Fibroblast of skin of back (primary cell): ENCODE measurements at places on chromosomes 11 and 22.

GRCh38 chr11:132803436-132803835, 728.9 kb downstream of the OPCML start:
- DNase-seq = peak; percentile 41

DNA sequence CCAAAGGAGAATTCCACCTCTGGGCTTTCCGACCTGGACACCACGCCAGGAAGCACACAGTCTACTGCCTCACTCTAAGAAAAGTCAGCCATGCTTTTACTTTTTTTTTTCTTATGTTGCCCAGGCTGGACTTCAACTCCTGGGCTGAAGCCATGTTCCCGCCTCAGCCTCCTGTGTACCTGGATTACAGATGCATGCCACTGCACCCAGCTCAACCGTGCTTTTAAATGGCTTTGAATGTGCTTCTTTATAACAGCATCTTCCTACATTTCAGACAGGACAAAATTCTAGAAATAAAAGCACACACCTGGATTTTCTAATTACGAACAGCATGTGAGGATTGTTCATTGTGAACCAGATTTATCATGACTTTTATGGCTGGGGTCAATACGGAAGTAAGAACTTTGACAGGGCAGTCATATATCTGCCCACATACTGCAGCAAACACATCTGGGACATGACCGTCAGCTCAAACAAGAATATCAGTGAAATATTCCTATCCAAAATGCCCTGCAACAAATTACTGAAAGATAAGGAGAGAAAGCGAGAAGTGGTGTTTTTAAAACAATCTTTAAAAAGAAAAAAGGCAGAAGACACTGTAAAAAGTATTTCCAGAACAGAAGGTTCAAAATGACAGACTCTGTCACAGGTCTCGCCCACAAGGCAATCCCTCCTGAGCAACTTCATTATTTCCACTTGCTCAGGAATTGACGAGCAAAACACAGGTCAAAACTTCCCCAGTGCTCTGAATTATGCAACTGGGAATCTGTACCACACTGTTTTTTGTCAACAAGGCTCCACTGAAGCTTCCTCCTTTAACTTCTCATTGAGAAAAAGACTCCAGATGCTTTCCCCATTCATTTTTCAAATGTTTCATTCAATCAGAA, 42.1 kb downstream of the PACSIN2 start:
- no peak for DNase-seq

DNA sequence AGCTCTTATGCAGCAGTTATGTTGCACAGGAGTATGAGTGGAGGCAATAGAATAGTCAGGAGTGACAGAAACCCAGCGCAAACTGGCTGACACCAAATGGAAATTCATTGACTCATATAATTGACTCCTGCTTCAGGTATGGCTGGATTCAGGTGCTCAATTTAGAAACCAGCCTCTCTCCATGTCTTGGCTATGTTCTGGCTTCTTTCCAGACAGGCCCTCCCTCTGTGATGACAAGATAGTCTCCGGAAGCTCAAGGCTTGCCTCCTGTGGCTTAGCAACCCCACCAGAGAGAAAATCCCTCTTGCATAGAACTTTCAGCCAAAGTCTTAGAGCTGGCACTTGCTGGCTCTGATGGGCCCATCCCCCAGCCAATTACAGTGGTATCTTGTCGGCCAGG, 28.1 kb upstream of the MN1 start:
- DNase-seq = no peak

DNA sequence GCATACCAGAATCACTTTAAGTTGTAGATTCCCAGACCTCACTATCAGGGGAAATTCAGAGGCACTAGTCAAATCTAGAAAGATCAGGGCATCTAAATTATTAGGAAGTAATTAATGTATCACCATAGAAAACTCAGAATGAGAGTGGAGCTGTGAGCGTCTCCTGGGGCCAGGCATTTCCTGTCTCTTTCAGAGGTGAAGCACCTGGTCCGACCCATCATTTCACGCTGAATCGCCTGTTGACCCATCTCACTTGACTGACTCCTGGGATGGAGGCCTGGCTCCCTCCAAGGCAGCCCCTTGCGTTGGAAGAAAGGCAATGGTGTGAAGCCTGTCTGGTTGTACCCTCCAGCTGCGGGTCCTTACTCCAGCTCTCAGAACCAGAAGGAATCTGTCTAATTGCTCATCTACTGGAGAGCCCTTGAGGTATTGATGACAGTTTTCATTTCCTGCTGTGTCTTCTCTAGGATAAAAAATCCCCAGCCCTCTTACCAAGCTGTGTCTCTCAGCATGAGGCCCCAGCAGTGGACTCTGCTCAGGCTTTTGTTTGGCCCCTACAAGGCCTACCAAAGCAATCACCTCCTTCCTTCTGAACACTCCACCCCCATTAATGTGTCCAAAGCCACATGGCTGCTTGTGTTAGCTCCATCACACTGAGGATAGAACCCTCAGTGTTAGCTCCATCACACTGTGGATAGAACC, 93.2 kb upstream of the SYT13 start:
- DNase-seq = no peak

- DNase-seq = peak; percentile 39
Observed at GRCh38 chr11:126465573-126466188, 110.2 kb downstream of the ST3GAL4 start.

DNA sequence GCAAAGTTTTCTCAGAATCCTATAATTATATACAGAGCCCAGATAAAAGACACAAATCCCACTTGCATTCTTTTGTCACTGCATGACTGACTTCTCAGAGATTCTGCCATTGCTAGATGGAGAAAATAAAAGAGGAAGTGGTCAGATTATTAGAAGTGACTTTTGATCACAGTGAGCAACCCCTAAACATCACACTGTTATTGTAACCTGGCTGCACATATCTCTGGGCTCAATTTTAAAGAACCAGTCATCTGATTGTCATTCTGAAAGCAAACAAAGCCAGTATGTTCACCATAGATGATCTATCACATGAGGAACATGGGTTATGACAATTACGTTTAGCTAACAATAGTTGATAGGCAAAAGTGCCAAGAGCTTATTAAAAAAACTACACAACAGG, 47.8 kb downstream of the COPB1 start:
- DNase-seq = peak; percentile 65

DNA sequence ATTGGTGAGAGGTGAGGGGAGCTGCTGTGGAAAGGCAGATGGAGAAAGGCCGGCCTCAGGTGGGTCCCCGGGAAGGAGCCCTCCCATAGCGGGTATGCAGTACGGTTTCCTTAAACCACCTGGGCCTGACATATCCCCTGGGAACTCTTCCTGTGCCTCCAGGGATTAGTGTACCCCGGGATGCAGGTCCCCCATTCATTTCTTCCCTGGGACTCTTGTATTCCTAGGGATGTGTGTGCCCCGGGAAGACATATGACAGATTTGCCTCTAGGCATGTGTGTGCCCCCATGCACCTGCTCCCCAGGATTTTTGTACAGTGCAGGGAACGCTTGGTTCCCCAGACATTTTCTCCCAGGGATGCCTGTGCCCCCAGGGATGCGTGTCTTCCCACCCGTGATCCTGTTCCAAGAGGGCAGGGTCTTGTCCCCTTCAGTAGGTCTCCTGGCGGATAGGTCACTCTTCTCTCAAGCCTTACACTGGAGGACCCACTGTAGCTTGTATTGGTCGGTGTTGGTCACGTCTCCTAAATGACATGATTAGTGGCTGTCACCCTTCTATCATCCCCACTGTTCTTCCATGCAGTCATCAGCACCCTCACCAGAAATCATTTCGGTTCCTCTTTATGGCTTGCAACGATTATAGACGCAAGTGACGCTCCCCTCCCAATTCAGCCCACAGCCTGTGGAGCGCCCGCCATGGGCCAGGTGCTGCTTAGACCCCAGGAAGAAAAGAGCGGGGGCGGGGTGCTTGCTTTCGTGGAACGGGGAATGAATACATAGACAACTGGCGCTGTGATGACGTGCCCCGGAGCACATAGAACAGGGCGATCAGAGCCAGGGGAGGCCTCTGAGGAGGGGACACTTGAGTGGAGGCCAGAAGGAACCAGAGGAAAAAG, 1.3 kb downstream of the PARVB start:
- DNase-seq = no peak

- DNase-seq = no peak
Observed at GRCh38 chr11:27211370-27212127, 151.5 kb downstream of the CCDC34 start.

DNA sequence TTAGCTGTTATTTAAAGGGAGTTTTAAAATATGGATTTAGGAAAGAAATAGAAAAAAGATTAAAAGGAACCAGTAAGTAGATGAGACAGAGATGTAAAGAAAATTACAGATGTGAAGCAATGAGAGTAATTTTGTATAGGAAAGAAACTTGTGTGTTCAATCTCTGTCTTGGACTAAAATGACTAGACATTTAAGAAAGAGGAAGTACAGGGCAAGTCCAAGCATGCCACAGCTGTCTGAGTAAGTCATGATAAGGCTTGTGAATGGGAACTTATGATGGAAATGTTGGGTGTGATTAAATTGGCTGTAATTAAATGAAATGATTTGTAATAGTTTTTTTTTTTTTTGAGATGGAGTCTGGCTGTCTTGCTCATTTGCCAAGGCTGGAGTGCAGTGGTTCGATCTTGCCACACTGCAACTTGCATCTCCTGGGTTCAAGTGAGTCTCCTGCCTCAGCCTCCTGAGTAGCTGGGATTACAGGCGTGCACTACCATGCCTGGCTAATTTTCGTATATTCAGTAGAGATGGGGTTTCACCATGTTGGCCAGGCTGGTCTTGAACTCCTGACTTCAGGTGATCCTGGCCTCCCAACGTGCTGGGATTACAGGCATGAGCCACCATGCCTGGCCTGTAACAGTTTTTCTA, 5.9 kb upstream of the ACY3 start:
- DNase-seq = no peak

- DNase-seq = peak; percentile 47
Observed at GRCh38 chr22:22593964-22594656, 35.0 kb upstream of the PRAME start.

GRCh38 chr11:35148163-35148837, 9.3 kb downstream of the CD44 start:
- no peak for DNase-seq

DNA sequence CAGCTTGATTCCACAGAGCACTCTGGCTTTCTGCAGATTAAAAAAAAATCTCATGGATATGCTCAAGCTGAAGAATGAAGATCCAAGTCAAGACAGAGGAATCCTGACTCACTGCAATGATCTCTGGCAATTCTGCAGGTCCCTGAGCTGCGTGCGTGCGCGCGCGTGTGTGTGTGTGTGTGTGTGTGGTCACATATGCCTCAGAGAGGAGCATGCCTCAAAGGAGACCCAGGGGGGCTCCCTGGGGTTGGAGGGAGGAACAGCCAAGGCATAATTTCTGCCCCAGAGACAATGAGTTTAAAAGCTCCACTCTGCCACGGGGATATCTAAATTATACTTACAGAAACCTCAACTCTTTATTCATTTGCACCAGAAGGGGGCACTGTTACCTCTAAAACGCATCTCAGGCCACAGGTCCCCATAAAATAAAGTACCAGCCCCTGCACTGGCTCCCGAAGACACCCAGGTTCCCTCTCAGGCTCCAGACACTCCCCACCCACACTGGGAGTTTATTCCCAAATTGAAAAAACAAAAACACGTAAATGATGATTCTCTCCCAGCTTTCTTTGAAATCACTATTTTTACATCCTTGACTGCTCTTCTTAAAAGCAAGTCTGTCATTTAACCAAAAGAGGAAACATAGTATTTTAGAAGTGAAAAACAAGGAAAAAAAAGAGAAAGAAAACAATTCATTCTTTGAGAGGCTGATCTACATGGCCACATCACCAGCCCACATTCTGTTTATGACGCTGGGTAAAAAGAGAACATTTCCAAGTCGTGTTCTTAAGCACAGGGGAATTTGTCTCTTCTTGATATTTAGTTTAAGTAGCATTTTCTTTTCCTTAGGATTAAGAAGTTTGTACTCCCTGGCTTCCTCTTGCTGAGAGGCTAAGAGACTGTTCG, 401.0 kb downstream of the LARGE1 start:
- peak; percentile 81 for DNase-seq

DNA sequence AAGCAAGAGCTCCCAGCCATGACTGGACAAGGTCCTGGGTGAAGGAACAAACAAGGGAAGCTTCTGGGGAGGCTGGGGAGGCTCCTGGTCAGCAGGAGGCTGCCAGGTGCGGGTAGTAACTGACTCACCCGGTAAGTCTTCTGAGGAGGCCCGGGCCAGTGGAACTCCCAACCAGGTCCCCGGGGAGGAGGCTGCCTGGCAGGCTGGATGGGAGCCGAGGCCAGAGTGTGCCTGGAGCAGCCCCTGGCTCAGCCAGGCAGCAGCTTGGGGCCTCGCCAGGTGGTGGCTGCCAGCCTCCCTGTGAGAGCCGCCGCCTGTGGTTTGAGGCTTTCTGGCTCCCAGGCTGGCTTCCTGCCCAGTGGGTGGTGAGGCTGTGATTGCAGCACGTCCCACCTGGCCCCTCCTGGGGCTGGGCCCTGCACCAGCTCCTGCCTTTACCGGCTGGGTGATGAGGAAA, 46.2 kb downstream of the IGF2 start:
- DNase-seq = peak; percentile 54

GRCh38 chr22:25478528-25478927, 85.9 kb upstream of the GRK3 start:
- DNase-seq = no peak

DNA sequence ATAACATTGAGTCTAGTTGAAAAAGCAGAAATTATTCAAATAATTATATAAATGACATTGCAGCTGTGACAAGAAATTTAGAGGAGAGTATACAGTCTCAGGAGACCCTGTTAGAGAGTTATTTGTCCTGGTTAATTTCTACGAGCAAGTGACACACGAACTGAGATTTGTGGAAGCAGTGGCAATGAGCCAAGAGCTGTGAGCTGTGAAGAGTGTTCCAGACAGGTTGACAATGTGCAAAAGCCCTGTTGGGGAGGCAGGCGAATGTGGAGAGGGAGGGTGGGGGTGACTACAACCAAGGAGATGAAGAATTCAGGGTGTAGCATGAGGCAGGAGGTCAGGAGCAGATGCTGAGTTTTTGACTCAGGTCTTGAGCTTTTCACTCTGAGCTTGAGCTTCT, 620.2 kb upstream of the TENM4 start:
- no peak for DNase-seq

- DNase-seq = no peak
Observed at GRCh38 chr22:49658902-49659280, 168.8 kb downstream of the BRD1 start.

DNA sequence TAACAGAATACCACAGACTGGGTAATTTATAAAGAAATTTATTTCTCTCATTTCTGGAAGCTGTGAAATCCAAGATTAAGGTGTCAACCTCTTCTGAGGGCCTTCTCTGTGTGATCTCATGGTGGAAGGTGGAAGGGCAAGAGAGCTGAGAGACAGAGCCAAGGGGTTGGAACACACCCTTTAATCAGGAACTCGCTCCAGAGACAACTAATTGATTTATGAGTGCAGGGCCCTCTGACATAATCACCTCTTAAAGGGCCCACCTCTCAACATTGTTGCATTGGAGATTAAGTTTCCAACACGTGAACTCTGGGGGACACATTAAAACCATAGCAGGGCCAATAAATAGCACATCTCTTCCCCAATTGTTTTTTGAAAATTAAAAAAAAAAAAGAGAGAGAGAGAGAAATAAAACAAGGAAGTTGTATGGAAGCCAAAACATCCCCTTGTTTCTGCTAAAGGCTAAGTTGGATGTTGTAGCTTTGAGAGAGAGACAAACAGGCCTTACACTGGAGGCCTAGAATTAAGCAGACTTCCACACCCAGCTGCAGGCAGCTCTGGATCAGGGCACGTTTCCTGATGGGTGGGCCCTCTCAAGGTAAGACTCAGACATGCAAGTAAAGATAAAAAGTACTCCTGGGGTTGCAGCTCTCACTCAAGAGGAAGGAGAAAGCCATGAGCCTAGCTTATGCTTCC, 64.1 kb upstream of the BIRC3 start:
- no peak for DNase-seq
